ENCODE measurements at places on chromosomes 4 and X. TPM values are rescaled to one million over a fixed set of nuclear protein-coding genes. Genes with fewer than 3 reads are reported as not detected.

- no peaks in the 10 kb centered on the region for H3K36me3 ChIP-seq
- no peak overlapping the region for H3K4me3 ChIP-seq
- H3K27ac ChIP-seq = no peak overlapping the region
- peak; percentile 14 for DNase-seq
Observed at GRCh38 chr4:1416948-1417260, 10.7 kb upstream of the NKX1-1 start.

GRCh38 chr4:127832585-127832984 is 48.1 kb upstream of the PLK4 start:
- H3K27me3 ChIP-seq = no peaks in the 10 kb centered on the region
- no peak for DNase-seq
- no peak overlapping the region for H3K27ac ChIP-seq
- no peak overlapping the region for H3K4me3 ChIP-seq
- H3K36me3 ChIP-seq = no peaks in the 10 kb centered on the region

DNA sequence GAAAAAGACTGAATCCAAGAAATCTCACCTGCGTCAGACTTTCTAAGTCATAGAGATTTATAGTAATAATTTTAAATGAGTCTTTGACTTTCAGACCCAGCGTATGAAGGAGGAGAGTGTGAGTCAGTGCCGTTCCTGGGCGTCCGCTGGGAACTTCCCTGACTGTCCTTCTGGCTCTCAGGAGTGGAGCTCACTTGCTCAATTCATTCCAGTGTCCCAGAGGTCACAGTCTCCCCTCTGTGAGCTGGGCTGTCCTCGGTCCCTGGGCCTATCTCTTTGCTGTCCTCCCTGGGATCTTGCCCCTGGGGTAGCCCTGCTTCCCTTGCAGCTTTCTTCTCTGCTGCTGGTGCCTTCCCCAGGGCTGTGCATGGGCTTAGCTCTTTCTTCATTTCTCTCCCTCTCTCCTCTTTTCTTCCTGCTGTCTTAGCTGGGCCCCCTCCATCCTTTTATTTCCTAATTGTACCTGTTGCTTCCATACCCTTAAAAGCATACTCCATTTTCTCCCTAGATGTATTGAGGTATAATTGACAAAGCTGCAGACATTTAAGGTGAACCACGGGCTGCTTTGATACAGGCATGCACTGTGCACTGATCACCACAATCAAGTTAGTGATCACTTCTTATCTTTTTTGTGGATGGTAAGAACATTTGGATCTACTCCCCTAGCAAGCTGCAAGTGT is 11.6 kb downstream of the SORBS2 start:
- H3K27me3 ChIP-seq = no peaks in the 10 kb centered on the region
- DNase-seq = no peak
- no peaks in the 10 kb centered on the region for H3K36me3 ChIP-seq
- no peak overlapping the region for H3K27ac ChIP-seq
- H3K4me3 ChIP-seq = no peak overlapping the region

GRCh38 chr4:76087007-76087769 is 12.7 kb downstream of the ART3 start:
- H3K4me3 ChIP-seq = no peak overlapping the region
- peak; percentile 66 for DNase-seq
- H3K27me3 ChIP-seq = no peaks in the 10 kb centered on the region
- no peak overlapping the region for H3K27ac ChIP-seq
- H3K36me3 ChIP-seq = no peaks in the 10 kb centered on the region

DNA sequence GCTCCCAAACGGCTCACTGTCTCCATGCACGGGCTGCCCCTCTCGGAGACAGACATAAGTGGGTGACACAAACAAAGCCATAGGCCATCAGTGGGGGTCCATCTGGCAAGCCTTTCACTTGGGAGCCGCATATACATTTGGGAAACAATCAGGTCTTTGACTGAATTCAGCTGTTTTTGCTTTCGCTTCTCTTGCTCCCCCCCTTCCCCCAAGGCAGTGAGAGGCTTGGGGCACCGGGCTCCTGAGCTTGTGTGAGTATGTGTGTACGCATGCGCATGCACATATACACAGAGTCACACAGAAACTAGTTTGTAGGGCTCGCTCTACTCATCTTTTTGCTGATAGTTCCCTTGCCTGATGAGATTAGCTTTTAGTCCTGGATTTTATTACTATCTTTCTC is 284.4 kb downstream of the AFF2 start:
- no peaks in the 10 kb centered on the region for H3K27me3 ChIP-seq
- no peaks in the 10 kb centered on the region for H3K36me3 ChIP-seq

GRCh38 chr4:173859091-173859713 is 329.2 kb upstream of the HAND2 start:
- H3K27me3 ChIP-seq = no peaks in the 10 kb centered on the region
- no peak for DNase-seq
- H3K27ac ChIP-seq = no peak overlapping the region
- H3K4me1 ChIP-seq = no peaks in the 10 kb centered on the region
- no peak overlapping the region for H3K4me3 ChIP-seq

- H3K27ac ChIP-seq = no peak overlapping the region
- no peaks in the 10 kb centered on the region for H3K27me3 ChIP-seq
- DNase-seq = no peak
- no peak overlapping the region for H3K4me3 ChIP-seq
- H3K36me3 ChIP-seq = no peaks in the 10 kb centered on the region
- H3K4me1 ChIP-seq = no peaks in the 10 kb centered on the region
Observed at GRCh38 chr4:3640587-3640962, 108.4 kb upstream of the LRPAP1 start.

The SASH3 gene
- total RNA-seq = 4.5 TPM

DNA sequence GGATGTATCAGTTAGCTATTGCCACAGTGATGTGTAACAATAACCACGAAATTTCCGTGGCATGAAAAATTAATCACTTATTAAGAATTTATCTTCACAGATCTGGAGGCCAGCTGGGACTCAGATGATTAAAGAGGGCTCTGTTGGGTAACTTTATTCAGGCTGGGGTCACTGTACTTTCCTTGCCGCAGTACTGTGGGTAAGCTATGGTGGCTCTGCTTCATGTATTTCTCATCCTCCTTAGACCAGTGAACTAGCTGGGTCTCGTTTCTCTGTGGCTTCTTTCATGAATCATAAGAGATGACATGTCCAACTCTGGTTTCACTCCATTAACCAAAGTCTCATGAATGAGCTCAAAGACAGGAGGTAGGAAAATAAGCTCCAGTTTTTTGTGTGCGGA is 13.5 kb downstream of the TEX13B start:
- H3K27ac ChIP-seq = no peak overlapping the region
- no peak overlapping the region for H3K4me3 ChIP-seq
- no peak for DNase-seq
- H3K27me3 ChIP-seq = no peaks in the 10 kb centered on the region

DNA sequence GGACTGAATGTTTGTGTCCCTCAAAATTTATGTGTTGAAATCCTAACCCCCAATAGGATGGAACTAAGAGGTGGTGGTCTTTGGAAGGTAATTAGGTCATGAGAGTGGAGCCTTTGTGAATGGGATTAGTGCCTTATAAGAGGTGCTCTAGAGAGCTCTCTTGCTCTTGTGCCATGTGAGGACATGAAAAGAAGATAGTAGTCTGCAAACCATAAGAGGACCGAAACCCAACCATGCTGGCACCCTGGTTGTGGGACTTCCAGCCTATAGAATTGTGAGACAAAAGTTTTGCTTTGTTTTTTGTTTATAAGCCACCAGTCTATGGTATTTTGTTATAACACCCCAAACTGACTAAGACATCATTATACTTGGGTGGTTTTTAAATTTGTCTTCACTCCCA is 417.1 kb downstream of the ANKRD50 start:
- H3K4me1 ChIP-seq = no peaks in the 10 kb centered on the region
- DNase-seq = no peak
- H3K36me3 ChIP-seq = no peaks in the 10 kb centered on the region
- no peak overlapping the region for H3K4me3 ChIP-seq
- H3K27me3 ChIP-seq = no peaks in the 10 kb centered on the region

- DNase-seq = no peak
- H3K36me3 ChIP-seq = no peaks in the 10 kb centered on the region
- H3K27me3 ChIP-seq = no peaks in the 10 kb centered on the region
- no peak overlapping the region for H3K4me3 ChIP-seq
- no peak overlapping the region for H3K27ac ChIP-seq
Observed at GRCh38 chr4:154593868-154594267, 3.3 kb upstream of the FGA start.

- H3K27ac ChIP-seq = no peak overlapping the region
- H3K36me3 ChIP-seq = no peaks in the 10 kb centered on the region
- no peaks in the 10 kb centered on the region for H3K4me1 ChIP-seq
- no peak for DNase-seq
Observed at GRCh38 chr4:30835044-30835443, 114.9 kb downstream of the PCDH7 start.

DNA sequence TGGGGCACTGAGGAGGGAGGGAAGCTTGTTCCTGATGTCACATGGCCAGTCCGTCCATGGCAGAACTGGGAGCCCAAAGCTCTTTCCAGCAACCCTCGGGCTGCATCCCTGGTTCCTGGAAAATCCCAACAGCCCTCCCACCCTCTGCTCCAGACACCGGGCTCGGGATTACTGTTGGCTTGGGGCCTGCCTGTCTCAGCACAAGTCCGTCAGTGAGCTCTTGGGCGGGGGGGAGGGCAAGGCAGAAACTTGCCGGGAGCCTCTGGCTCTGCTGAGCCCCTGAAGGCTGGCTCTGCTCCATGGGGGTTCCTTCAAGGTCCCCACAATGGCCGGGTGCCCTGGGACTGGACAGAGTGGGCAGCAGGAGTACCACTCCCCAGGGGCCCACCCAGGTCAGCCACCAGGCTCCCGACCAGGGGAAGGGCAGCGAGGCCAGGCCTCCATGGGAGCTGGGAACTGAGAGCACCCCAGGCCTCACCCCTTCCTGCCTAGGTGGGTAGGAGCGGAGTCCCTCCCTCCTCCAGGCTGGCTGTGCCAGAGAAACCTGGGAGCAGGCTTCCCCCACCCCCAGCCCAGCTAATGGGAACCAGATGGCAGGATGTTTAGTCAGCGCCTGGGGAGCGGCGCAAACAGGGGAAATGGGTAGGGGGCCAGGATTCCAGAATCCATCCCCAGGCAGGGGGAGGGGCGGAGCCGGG is 6.4 kb upstream of the HAUS7 start:
- no peak overlapping the region for H3K4me3 ChIP-seq
- H3K27me3 ChIP-seq = no peaks in the 10 kb centered on the region
- H3K27ac ChIP-seq = no peak overlapping the region
- H3K36me3 ChIP-seq = no peaks in the 10 kb centered on the region

- H3K27ac ChIP-seq = no peak overlapping the region
- no peaks in the 10 kb centered on the region for H3K36me3 ChIP-seq
- no peaks in the 10 kb centered on the region for H3K27me3 ChIP-seq
- no peak for DNase-seq
- no peak overlapping the region for H3K4me3 ChIP-seq
- H3K4me1 ChIP-seq = no peaks in the 10 kb centered on the region
Observed at GRCh38 chrX:5068550-5068949, 1160.1 kb downstream of the NLGN4X start.

The CYBB gene
- total RNA-seq = 18.6 TPM

DNA sequence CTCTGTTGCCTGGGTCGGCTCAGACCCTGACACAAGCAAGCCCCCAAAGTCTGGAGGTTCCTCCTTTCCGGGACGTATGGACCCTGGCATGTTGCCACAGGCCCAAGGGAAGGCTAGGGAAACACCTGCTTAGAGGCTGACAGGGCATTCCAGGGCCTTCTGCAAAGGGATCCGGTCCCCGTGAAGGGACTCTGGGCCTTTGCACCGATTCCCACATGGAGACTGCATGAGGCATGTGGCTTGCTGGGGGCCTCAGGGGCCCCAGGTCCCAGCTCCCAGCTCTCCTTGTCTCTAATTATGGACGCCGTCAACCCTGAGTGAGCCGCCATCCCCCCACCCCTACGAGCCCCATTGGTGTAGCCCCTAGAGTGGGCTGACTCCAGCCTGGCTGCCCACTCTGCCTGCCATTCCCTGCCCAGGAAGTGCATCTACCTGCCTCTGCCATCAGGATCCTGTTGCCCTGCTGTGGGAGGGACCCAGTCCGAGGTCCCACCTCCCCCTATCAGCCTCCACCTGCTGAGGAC is 4.2 kb upstream of the RGS12 start:
- H3K27ac ChIP-seq = no peak overlapping the region
- peak; percentile 19 for DNase-seq
- H3K27me3 ChIP-seq = peaks cover 14% of the 10 kb centered on the region
- no peaks in the 10 kb centered on the region for H3K36me3 ChIP-seq

GRCh38 chr4:7286170-7286569 is 93.8 kb downstream of the SORCS2 start:
- no peaks in the 10 kb centered on the region for H3K36me3 ChIP-seq
- H3K4me1 ChIP-seq = no peaks in the 10 kb centered on the region
- H3K27ac ChIP-seq = no peak overlapping the region
- H3K27me3 ChIP-seq = no peaks in the 10 kb centered on the region

The MAGEB1 gene
- not detected for total RNA-seq

DNA sequence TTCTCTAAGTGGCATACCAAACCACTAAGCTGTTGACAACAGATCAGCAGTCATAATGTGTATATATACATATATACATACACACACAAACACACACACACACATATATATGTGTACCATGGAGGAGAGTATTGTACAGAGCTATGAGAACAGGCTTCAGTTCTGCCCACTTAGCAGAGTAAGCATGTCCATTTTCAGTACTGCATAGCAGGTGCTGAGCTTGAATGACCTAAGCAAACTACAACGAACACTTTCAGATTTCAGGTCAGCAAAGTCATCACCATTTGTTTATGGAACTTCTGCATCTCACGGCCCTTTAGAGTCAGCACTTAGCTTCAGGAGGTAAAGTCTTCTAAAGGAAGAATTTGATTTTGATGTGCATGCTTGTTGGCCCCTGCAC is 735.8 kb upstream of the ATOH1 start:
- H3K27ac ChIP-seq = no peak overlapping the region
- H3K27me3 ChIP-seq = no peaks in the 10 kb centered on the region
- no peak overlapping the region for H3K4me3 ChIP-seq
- DNase-seq = no peak
- H3K36me3 ChIP-seq = no peaks in the 10 kb centered on the region

The GPRASP2 gene
- 2.2 TPM for total RNA-seq

- H3K4me1 ChIP-seq = no peaks in the 10 kb centered on the region
- no peak overlapping the region for H3K27ac ChIP-seq
- no peaks in the 10 kb centered on the region for H3K27me3 ChIP-seq
- no peaks in the 10 kb centered on the region for H3K36me3 ChIP-seq
- DNase-seq = no peak
Observed at GRCh38 chrX:112470551-112470950, 209.2 kb downstream of the LHFPL1 start.

GRCh38 chrX:9196961-9197640 is 163.2 kb upstream of the FAM9B start:
- H3K4me3 ChIP-seq = no peak overlapping the region
- no peaks in the 10 kb centered on the region for H3K4me1 ChIP-seq
- no peak overlapping the region for H3K27ac ChIP-seq

DNA sequence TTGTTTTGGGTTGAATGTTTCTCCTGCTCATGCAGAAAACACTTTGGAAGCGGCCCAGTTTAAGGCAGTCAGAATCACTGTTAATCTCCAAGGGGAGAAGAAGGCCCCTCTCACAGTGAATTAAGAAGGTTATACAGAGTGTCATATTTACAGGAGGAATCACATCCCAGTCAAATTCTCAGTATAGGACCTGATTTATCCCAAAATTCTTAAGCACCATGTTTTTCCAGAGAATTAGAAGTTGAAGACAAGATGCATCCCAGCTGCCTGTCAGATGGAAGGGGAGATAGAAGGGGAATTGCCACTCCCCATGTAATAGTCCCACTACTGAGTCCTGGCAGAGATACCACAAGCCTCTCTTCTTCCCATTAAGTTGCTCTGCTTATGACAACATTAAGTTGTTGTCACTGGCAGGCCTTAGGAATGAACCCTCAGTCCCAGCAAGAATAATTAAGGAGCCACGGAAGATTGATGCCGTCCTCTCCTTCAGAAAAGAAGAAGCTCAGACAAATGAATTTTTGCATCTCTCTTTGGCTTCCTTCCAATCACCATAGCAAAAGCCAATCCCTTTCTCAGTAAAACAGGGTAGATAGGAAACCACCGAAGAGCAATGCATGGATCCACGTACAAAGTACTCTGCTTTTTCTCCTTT is 138.4 kb downstream of the LDB2 start:
- H3K4me1 ChIP-seq = no peaks in the 10 kb centered on the region
- DNase-seq = no peak
- no peaks in the 10 kb centered on the region for H3K27me3 ChIP-seq
- H3K4me3 ChIP-seq = no peak overlapping the region
